Activated T-helper 1 cell treated with Interleukin-2 at 50 U/mL for 16 hours (primary cell): ENCODE measurements at places on chromosomes 2 and 18.

DNA sequence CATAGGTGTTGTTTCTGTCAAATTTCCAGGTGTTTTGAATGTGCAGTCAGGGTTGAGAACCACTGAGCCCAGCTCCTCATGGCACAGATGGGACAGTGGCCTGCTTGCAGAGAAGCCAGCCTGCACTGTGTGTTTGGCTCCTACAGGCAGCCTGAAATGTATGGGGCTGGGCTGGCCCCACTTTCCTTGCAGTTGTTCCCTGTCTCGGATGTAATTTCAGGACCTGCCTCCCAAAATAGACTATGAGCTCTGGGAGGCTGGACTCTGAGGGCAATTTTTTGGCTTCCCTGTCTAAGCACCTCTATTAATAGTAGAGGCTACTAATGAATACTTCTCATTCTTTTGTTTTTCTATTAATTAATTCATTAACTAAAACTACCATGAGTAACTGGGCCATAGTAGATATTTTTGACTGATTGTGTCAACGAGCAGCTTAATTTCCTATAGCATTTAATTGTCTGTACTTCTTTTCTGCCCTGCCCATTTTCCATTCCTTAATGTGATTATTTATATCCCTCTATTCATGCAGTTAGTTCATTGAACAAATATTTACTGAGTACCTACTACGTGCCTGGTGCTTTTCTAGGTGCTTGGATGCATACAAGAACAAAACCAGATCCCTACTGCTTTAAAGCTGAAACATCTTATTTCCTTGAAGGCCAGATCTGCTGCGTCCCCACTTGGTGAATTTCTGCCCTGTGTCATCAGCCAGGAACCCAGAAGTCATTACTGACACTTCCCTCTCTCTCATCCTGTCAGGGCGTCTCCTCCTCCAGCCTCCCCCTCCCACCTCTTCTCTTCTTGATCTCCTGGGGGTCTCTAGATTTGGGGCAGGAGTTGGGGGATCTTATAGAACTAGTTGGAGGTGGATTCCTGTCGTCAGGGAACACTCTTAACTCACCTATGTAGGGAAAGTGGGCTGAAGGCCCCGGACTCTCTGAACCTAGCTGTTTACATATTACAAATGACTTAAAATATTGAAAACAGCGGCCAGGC lies 16.3 kb downstream of the DYSF start:
- no peak for DNase-seq

GRCh38 chr2:107323946-107324565 lies 438.1 kb upstream of the ST6GAL2 start:
- DNase-seq = no peak

- DNase-seq = no peak
Observed at GRCh38 chr2:92073036-92073814, 2798.0 kb upstream of the TEKT4 start.

DNA sequence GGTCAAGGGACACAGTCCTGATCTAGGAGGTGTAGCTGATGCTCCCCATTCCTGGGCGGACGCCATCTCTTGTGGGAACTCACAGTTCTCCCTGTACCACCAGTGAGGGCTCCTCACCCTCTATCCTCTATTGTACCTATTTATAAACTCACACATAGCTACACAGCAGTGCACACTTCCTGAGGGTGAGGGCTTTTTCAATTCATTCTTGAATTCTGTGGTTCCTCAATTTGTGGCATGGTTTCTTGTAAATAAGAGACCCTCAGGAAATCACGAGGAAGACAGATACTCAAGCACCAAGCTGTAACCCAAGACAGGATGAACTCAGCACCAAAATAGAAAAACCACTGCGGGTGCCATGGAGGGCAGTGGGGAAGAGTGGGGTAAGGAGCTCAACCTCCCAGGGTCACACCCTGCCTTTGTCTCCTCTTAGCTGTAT lies 245.9 kb upstream of the PXDN start:
- no peak for DNase-seq

DNA sequence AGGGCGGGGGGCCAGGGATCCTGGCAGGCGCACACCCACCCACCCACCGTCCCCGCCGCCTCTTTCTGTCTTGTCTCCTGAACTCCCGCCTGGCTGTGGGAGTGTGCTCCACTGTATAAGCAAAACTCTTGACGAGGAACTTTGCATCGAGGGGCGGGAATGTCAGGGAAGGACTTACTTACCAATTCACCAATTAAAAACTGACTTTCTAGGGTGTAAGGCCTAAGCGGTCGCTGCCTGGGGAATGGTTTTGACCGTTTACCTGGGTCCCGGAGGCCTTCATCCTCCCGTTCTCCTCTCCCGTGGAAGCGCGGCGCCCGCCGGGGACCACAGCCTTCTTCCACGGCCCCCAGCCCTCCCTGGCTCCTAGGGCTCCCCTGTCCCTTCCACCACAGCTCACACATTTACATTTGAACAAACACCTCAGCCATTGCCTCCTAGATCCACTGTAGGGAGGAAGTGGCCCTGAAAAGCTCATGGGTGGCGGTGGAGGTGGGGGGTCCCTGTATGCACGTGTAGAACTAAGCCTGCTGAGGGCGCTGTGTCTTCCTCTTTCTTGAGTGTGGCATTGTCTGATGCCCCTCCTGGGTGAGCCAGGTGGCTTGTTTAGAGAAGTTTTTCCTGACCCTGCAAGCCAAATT lies 8.9 kb downstream of the ASIC4 start:
- no peak for DNase-seq

- no peak for DNase-seq
Observed at GRCh38 chr18:36176177-36176584, 11.1 kb upstream of the MOCOS start.
